Amniotic stem cell (primary cell): ENCODE measurements at places on chromosomes 12 and 14.

DNA sequence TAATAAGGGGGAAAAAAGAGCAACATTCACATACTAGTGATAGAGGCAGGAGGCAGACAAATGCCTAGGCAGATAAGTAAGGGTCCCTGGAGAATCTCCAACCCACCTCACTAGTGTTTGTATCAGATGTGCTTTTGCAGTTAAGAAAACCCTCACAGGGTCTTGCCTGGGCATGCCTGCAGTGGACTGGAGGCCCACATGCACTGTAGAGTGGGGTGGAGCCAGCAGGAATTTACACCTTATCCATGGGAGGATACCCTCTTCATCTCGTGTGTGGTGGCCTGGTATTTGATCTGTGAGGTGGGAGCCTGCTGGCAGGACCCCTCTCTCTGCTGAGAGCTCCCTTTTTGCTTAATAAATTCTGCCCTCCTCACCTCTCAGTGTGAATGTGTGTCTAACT, 238.0 kb upstream of the SLC16A7 start:
- no peak for DNase-seq

GRCh38 chr14:70171726-70172125, 17.0 kb downstream of the SLC8A3 start:
- DNase-seq: no peak

- DNase-seq: no peak
Measured at GRCh38 chr12:10048526-10048925, 18.0 kb downstream of the CLEC9A start.

DNA sequence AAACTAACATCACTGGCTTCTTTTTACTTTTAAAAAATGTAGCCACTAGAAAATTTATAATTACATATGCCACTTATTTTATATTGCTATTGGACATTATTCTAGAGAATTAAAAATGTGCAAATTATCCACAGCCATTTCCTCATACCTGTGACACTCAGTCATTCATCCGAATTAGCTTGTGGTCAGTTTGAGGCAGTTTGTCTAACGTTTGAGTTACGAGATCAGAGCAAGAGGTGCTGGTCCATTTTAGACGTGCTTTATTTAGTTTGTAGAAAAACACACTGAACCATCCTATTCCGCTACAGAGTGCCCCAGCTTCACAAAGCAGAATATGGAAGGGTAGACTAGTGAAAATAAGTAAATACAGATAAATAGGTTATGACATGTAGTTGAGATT, 513.0 kb downstream of the NRXN3 start:
- DNase-seq: no peak

DNA sequence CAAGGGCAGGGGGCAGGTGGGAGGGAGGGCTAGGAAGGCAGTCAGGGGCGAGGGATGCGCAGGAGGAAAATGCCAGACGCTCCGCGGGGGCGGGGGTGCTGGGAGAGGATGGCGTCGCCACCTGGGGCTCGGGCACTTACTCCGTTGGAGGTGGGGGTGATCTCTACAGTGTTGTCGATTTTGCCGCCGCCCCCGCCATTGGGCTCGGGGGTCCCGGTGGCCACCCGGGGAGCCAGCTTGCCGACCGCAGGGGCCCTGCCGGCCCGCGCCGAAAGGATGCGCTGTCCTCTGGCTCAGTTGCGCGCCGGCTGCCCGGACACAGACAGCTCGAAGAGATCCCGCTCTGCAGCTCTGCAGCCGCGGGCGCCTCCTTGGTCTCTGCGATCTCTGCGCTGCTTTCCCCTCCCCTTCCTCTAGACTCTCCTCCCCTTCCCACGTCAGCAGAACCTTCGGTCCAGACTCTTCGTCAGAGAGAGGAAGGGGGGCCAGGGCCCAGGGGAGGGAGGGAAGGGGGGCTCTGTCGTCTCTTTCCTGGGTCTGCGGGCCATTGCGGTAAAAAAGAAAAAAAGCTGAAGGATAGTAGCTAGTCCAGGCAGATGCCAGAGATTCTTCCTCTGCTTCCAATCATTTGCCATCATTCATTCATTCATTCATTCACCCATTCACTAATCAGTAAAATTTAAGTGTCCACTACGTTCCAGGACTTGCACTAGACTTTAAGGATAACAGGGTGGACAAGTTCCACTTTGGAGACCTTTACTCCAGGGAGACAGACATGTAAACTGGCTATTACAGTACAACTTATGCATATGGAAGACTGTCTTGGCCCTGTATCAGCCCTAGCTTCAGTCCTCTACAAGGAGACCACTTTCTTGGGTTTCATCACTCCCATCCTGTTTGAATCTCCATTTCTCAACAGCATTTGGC, at the start of gene SLC22A17:
Gene SLC22A17 (minus strand): TSS at position 382 of the 927 bp plus-strand sequence.
- peak; percentile 88 for DNase-seq

DNA sequence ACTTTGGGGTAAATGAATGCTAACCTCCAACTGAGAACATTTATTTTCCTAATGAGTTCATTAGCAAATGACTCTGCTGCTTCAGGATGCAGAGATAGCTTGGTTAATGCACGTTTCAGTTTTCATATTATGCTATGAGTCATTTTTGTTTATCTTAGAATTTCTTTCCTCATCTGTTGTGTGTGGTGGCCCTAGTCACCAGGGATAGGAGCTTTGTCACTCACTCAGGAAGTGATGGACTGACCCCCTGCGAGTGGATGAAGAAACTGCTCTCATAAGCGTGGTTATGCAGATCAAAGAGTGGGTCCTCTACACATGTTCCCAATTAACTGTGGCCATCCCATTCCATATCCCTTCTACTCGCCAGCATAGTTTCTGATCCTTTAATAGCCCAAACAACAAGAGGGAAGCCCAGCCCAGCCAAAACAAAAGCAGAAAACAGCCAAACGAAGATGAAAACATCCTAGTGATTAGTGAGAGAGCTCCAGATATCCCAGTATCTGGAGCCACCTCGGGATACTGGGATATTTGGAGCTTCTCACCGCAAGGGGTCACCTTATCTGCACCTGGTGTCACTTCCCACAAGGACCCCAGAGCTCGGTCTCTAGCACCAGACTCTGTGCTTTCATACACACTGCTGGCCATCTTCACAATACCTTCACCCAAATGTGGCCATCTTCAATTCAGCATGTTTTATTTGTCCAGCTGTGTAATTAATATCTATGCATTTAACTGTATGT, 8.6 kb downstream of the TC2N start:
- no peak for DNase-seq

GRCh38 chr14:56122301-56122700, 4.1 kb downstream of the PELI2 start:
- no peak for DNase-seq

DNA sequence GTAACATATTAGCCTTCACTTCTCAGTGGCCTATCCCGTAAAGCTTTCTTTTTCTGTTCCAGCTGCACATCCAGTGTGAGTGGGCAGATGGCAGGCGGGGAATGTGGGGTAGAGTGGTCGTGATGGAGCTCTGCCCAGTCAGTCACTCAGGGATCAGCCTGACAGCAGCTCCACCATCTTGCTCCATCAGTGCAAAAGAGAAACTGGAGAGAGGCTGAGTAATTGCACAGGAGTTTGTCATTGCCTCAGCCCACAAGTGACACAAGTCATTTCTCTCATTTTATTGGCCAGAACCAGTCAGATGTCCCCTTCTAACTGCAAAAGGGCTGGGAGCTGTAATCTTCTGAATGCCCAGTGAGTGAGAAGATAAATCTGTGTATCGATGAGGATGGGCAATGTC, 66.5 kb downstream of the ATP23 start:
- DNase-seq: no peak

GRCh38 chr14:30035361-30035760, 107.7 kb upstream of the PRKD1 start:
- DNase-seq: no peak

DNA sequence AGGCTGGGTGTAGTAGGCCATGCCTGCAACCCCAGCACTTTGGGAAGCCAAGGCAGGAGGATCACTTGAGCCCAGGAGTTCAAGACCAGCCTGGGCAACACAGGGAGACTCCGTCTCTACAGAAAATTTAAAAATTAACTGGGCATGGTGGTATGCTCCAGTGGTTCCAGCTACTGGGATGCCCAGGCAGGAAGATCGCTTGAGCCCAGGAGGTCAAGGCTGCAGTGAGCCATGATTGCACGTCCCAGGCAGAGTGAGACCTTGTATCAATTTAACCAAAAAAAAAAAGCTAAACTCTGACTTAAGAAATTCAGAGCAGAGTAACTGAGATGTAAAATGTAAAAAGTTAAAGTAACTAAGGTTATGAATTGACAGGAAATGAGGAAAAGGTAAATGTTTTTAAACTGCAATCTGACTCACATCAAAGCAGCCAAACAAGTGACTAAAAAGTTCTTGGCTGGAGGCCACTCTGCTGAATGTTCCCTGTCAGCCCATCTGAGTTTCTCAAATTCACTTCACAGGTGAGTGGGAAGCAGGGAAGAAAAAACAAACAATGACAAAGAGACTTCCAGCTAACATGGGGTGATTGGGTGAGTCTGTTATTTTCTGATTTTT, 21.3 kb downstream of the PRKD1 start:
- no peak for DNase-seq

DNA sequence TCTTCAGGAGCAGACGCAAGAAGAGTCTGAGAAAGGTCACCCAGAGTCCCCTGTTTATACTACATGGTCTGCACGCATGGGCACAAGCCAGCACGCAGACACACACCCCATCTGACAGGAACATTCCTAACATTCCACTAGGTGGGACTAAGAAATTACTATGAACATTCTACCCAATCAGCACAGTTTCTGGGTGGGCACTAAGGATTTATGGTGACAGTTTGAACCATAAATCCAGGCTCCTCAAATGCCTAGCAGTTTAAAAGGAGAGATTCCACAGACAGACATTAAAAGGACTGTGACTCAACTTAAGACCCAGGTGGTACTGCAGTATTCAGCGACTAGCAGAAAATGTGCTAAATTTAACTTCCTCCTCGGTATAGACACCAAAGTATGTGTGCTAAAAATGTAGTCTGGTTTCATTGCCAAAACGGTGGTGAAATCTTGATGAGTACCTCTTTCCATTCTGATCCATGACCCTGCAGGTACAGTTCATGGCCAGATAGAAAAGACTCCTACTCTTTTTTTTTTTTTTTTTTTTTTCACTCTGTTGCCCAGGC, 16.2 kb downstream of the ABHD4 start:
- peak; percentile 62 for DNase-seq

- DNase-seq: no peak
Measured at GRCh38 chr14:99238216-99238615, 33.8 kb downstream of the BCL11B start.

DNA sequence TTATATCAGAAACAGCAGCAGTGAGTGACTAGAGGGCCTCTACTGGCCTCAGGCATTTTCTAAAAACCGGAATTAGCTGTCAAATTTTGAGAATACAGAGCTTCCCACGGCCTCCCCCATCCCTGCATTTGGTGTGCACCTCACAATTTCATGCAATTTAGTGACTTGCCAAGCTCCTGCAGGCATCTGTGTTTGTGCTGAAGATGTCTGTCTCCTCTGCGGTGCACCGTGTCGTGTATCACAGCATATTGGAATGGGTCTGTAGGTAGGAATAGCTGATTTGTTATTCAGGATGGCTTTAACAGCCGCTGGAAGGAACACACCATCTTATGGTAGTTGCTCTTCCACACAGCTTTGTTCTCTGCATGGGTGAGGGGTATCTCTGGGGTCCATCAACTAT, 140.3 kb downstream of the SSPN start:
- DNase-seq: no peak

GRCh38 chr14:19801118-19801464, 2.5 kb upstream of the OR4N2 start:
- no peak for DNase-seq

DNA sequence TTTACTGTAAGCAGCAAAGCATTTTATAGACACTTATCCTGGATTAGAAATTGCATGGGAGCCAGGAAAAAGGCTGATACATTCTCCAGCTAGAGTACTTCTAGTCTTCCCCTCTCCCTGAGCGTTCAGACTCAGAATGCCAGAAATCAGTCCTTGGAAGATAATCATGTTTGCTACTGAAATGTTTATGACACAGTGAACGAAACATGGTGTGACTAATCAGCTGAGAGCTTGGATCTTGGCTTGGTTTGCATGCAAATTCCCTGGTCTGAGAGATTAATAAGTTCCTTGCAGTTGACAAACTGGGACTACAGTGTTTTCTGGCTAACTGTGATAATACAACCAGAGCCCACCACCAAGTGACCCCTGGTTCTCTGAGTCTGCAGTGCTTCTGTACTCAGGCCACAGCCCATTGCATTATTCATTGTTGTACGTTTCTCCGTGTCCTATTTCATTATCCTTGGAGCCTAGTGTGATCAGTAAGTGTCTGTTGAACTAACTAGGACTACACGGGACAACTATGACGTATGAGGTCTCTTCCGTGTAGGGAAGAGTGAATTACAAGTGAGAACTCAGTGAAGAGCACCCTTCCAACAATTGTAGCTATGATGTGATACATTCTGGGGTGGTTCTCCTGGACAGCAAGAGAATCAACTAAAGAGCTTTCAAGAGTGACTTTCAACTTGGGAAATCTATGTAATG, 34.6 kb upstream of the EVL start:
- peak; percentile 35 for DNase-seq

- no peak for DNase-seq
Measured at GRCh38 chr12:107843351-107844311, 69.1 kb downstream of the ASCL4 start.

- DNase-seq: no peak
Measured at GRCh38 chr12:108855284-108856169, 1.9 kb downstream of the SSH1 start.

GRCh38 chr12:53710091-53710490, 17.2 kb downstream of the CALCOCO1 start:
- DNase-seq: no peak

DNA sequence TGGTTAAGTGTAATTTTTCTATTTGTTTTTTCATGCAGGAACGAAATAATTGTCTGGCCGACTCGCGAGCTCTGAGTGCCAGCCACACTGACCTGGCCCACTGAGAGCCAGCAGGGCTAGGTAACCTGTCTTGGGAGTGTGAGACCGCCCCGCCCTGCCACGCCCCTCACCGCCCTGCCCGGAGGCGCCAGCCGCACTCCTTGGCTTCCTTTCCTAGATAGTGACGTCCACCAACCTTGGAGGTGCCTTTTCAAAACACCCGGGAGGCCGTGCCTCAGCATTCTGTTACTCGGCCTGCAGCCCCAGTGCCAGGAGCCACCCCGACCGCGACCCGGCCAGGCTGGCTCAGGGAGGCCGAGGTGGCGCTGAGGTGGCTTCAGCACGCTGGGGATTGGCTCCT, 21.7 kb downstream of the XRCC3 start:
- DNase-seq: no peak

DNA sequence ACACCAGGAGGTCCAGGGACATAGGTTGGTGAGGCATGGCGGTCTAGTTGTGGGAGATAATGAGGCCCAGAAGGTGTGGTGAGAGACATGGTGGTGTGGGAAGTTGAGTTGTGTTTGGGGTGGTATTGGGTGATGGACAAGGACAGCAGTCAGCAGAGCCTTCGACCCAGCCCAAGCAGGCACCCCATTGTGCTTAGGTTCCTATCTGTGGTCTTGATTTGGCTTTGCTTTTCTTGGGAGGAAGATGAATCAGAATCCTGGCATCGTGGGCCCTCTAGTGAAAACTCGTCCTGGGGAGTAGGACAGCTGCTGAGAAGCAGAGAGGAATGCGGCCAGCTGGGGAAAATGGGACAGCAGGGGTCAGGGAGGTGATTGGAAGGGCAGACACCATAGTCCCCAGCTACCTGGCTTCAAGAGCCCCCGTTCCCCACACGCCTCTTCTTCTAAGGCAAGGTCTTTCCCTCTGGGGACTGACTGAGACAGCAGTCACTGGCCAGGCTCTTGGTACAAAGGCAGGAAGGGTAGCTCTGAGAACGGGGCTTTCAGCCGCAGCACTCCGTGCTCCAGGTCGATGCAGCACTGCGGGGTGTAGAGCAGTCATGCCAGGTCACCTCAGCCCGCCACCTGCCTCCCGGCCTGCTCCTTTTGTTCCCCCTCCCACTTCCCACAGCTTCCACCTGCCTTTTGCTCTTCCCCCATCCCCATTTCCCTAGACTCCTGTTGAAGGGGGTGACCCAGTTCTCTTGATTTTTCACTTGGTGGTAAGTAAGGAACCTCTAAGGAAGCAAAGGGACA, 7.9 kb downstream of the NRIP2 start:
- no peak for DNase-seq
